Activated T-cell treated with anti-CD3 and anti-CD28 coated beads for 4 hours (primary cell): ENCODE measurements at places on chromosomes 5 and 9.

DNA sequence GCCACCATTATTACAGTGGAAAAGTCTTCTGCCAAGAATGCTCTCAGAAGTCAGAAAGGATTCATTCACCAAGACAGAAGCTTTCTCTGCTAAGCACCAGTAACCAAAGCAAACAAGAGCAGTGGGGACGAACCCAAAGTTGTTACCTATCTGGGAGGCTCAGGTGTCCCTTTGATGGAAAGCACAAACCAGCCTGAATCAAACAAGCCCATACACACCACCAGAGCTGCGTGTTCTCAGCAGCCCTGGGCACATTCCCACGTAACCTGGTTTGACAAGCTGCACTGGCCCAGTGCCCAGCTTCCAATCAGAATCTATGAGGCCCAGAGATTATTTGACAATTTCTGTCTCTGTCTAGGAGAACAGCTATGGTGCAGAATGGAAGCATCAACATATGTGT is 252.6 kb downstream of the ACTL7B start:
- no peak for DNase-seq

GRCh38 chr9:15298362-15298761 is 8.7 kb downstream of the TTC39B start:
- no peak for DNase-seq

DNA sequence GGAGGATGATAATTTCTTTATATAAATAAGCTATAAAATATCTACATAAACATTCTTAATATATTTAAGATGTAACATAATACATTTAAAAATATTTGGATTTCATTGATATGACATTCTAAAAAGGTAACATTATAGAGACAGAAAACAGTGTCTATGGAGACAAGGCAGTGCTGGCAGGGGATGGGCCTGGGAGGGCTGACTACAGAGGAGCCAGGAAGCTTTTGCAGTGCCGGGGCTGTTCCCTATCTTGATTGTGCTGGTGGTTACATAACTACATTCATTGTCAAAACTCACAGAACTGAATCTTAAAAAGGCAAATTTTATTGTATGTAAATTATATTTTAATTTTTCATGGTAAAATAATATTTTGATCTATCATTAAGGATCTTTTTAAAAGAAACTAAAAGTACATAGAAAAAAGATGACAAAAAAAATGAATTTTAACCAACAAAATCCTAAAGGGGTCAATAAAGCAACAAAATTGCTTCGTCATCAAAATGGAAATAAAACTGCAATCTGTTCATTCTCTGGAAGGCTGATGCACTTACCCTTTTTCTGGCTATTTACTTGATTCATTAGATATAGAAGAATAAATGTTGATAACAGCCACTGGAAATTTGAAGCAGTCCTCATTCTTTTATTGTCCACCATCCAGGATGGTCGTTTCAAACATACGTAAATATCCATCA is 26.3 kb downstream of the LIFR start:
- DNase-seq = no peak

- DNase-seq = peak; percentile 21
Measured at GRCh38 chr5:173925449-173926071, 37.4 kb downstream of the CPEB4 start.

DNA sequence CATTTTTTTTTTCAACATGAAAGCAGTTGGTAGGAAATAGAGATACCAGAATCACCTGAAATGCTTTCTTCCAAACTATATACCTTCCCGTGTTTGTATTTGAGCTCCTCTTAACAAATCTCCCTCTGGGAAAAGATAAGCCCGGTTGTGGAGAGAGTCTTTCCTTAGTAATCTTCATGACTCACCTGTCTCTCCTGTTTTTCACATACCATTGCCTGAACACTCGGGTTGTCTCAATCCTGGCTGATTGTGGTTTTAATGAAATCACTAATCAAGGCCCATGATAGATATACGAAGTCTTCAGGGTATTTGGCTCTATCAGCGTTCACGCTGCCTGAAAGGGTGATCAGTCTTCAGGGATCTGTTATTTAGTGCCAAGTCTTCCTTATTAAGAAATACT is 136.7 kb downstream of the MAN2A1 start:
- DNase-seq = no peak
